Activated T-cell treated with anti-CD3 and anti-CD28 coated beads, Interleukin-2, amount 50 U/mL, for 72 hours (primary cell): ENCODE measurements at places on chromosomes 1 and 21.

GRCh38 chr1:171166361-171166760, 18.7 kb upstream of the FMO2 start:
- DNase-seq, result no peak

DNA sequence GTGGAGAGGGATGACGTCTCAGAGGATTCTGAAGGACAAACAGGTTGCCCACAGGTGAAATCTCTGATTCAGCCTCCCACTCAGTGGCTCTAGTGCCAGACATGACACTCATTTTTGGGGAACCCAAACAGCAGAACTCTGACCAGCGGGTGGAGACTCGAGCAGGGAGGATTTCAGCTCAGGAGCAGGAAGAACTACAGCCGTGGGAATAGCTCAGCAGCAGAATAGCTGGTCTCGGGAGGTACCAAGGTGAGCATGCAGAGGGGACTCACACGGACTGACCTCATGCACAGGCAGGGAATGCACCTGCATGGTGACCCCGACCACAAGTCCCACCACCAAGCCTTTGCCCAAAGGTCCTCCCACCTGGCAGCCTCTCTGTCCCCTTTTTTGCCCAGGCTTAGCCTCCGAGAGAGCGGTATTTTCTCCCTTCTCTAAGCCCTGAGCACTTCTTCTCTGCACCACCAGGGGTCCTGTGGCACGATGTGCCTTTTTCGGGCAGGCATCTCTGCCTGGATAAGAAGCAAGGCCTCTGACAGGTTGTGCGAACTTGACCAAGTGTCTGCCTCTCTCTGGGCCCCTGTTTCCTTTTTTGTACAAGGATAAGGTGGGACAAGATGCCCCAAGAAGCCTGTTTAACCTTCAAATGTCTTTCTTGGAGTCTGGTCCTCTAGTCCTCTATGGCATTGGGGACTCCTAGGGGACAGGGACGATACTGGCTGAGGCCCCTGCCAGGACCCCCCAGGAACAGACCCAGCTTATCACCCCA, 8.8 kb upstream of the FGR start:
- peak; percentile 74 for DNase-seq

- peak; percentile 41 for DNase-seq
Measured at GRCh38 chr1:89519779-89520358, 4.8 kb upstream of the LRRC8B start.

DNA sequence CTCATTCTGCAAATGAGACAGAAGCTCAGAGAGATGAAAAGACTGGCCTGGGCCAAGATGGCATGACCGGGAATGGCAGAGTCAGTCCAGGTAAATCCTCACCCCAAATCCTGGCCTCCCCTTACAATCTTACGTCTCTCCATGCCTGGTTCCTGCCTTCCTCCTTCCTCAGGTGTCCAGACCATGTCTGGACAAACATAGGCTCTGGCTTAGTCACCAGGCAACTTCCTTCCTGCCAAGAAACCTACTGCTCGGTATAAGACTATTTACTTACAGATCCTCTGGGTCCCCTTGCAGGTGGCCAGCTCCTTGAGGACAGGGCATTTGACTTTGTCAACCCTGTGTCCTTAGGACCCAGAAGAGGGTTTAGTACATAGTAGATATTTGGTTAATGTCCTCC, 69.4 kb upstream of the ROR1 start:
- DNase-seq, result no peak

- peak; percentile 70 for DNase-seq
Measured at GRCh38 chr1:110554871-110555801, 36.2 kb upstream of the KCNA10 start.

- no peak for DNase-seq
Measured at GRCh38 chr1:183694066-183694465, 41.0 kb upstream of the APOBEC4 start.

DNA sequence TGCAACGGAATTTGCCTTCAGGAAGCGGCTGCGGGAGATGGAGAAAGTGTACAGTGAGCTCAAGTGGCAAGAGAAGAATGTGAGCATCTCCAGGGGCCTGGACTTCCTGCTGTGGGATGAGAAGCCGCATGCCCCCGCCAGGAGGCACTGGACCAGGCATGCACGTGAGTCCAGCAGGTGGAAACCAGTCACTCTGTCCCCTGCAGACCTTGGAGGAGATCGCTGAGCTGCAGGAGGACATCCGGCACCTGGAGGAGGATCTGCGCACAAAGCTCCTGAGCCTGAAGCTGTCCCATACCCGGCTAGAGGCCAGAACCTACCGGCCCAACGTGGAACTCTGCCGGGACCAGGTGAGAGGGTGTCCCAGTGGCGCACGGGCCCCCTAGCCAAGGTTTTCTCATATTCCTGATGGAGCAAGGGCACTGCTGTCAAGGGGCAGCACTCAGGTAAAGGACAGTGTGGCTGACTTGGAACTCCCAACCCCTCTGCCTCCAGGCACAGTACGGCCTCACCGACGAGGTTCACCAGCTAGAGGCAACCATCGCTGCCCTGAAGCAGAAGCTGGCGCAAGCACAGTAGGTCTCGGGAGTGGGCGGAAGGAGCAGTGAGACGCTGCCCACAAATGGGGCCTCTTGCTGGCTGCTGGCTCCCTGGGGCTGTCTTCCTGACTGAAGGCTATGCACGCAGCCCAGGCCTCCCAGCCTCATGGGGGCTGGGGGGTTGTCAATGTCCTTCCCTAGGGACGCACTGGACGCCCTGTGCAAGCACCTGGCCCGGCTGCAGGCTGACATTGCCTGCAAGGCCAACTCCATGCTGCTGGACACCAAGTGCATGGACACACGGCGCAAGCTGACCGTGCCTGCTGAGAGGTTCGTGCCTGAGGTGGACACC, 1.2 kb upstream of the ADPRS start:
- DNase-seq, result no peak

- peak; percentile 44 for DNase-seq
Measured at GRCh38 chr21:34946916-34947534, 102.1 kb downstream of the RUNX1 start.

DNA sequence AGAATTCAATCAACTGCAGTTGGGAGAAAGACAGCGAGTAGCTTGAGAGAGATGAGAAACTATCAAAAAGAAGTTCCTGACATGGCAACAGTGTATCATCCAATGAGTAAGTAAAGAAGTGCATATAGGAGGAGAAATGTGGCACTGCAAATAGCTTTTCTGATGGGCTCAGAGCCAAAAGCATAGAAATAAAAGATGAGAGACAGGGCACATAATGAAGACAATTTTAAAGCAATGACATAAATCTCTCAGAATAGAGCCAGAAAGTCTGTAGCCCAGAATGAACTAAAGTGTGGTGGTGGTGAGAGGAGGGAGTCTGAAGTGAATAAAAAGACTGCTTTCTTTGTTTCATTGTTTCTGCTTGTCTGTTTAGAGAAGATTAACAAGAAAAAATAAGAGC, 34.3 kb downstream of the TNFSF18 start:
- no peak for DNase-seq

GRCh38 chr1:84991097-84991920, 5.6 kb downstream of the MCOLN2 start:
- no peak for DNase-seq

DNA sequence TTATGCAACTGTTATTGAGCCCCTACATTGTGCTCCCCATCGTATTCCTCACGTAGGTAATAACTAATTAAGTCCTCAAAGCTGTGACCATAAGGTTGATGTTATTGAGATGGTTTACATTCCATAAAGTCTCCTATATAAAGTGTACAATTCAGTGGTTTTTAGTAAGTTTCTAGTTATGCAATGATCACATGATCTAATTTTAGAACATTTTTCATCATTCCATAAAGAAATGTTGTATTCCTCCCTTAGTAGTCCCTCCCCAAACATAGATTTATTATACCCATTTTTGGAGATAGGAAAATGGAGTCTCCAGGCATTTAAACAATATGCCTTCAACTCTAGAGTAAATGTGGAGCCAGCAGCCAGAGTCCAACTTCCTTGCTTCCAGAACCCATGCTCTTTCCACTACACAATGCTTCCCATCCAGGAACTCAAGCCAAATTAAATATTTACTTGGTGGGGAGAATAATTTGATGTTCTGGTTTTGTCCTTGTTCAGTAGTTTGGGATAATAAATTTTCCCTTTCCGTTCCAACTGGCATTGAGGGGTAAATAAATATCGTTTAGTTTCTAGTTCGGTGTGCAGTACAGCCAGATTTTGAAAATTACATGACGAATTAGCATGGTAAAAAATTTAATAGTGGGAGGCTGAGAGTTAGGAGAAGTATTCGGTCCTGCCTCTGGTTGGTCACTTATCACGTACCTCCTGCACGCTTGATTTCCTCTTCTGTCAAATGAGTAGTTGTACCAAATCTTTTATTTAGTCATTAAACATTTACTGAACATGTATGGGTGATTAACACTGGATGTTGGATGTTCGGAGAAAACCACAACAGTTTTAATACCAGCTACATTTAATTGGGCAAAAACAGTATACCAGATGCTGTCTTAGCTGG, 66.3 kb downstream of the CACHD1 start:
- DNase-seq, result no peak

DNA sequence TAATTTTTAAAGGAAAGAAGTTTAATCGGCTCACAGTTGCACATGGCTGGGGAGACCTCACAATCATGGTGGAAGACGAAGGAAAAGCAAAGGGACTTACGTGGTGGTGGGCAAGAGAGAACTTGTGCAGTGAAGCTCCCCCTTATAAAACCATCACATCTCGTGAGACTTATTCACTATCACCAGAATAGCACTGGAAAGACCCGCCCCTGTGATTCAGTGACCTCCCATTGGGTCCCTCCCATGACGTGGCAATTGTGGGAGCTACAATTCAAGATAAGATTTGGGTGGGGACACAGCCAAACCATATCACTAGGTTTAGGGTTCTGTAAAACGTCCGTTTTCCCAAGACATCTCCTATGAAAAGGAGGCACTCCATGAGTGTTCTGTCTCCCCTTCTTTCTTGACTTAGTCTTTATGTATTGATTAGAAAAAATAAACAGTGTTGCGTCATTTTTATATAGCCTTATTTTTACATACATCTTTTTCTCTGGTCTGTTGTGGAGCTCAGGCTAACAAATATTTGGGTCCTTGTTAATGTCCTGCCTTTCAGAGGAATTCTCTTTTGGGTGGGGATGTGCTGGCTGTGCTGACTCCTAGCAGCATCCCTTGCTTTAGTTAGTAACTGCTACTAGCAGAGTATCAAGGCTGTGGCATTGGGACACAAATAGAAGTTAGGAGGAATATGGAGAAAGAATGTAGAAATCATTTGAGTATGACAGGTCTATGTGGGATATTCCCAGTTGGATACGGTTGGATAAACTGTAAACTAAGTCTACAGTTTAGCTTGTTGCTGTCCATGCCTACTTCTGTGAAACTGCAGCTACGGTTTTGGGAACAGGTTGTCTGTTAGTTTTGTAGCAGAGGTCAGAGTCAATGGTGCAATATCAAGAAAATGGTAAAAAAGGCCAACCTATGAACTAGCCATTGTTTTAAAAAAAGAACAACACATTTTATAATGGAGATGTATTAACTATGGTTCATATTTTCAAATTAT, 23.5 kb downstream of the BACH1 start:
- no peak for DNase-seq

DNA sequence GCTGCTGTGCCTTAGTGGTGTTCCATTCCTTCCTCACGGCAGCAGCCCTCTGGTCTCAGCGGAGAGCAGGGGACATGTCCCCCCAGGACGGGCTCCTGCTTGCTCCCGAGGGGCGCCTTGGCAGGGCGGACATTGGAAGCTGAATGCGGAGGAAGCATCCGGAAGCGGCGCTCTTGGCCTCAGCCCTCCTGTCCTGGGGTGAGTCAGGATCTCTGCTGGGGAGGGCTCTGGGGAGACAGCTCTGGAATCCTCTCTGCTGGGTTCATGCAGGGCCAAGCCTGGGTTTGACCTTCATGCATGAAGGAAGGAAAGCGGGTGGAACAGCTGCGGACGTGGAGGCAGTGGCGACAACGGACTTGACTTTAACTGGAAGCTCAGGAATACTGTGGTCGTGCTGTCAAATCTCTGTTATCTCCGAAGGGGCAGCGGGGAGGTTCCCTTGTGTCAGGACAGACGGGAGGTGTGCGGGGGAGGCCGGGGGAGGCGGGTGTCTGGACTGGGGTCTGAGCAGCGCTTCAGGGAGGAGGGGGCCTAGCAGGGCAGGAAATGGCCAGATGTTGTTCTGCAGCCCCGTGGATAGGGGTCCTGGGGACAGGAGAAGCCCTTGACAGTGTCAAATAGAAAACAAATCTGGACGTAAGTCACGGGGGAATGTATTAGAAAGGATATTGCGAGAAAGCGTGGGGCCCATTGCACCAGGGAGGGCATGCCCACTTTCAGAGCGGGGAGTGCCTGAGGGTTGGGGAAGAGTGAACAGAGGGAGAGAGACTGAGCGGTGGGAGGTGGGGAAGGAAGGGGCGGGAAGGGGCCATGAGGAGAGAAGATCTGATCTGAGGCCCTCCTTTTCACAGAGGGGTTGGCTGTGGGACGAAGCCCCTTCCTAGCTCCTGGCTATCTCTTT, 26.6 kb downstream of the CRYAA start:
- no peak for DNase-seq
